Stimulated activated CD8-positive, alpha-beta memory T cell treated with anti-CD3 and anti-CD28 coated beads, Interleukin-4, amount 100 ng/mL, for 48 hours (primary cell): ENCODE measurements at places on chromosomes 4 and X.

- DNase-seq = no peak
Measured at GRCh38 chrX:7596822-7597221, 246.1 kb upstream of the VCX start.

DNA sequence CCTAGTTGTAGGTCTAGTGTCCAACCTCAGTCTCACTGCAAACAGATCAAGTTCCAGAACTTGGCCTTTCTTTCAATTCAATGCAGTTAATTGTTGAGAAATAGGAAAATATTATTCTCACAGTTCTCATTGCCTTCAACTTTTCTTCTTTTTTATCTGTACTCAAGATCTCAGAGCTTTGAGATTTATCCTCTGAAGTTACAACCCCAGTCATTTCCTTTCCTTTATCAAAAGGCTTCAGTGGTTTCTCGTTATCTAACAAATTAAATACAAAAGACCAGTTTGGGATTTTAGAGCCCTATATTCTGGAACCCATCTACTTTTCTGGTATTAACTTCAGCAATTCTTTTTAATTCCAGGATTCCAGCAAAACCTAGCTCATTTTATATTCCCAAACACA lies 130.2 kb downstream of the TMA16 start:
- DNase-seq = no peak

- no peak for DNase-seq
Measured at GRCh38 chrX:106612393-106612763, 600 bp downstream of the RADX start.

- no peak for DNase-seq
Measured at GRCh38 chrX:12360986-12361598, 222.8 kb downstream of the FRMPD4 start.

DNA sequence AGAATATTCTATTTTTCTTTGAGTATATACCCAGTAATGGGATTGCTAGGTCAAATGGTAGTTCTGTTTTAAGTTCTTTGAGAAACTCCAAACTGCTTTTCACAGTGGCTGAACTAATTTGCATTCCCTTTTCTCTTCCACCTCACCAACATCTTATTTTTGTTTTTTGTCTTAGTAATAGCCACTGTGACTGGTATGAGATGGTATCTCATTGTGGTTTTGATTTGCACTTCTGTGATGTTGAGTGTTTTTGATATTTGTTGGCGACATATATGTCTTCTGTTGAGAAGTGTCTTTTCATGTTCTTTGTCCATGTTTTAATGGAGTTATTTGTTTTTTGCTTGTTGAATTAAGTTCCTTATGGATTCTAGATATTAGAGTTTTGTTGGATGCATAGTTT lies 24.4 kb downstream of the AIMP1 start:
- no peak for DNase-seq

DNA sequence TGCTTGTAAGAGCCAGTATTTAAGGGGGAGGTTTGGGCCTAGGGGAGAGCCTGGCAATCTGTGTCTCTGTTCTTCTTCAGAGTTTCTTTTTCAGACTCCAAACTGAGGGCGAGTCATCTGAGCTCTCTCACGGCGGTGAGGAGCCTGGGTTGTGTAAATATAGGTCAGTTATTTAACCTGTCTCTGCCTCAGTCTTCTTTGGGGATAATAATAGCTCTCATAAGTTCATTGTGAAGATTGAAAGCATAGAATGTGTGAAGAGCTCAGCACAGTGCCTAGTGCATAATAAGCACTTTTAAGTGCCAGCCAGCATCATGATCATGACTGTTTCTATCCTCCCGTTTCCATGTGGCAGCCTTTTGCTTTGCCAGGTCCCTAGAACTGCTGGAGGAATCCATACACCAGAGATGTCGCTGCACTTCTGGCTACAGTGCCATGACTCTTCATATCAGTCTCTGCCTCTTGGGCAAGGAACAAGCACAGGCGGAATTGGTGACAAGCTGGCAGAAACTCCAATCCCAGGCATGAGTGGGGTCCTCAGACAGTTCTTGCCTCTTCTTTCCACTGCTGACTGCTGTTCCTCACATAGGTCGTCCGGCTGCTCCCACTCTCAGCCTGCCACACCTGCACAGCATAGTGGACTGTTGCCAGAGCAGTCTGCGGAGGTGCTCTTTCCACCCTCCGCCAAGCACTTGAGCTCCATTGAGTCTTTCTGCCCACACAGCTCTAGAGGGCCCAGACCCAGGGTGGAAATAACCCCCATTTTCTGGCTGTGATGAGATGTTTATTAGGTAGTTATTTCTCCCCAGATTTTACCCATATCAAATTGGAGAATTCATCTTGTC lies 103.7 kb upstream of the MAML3 start:
- DNase-seq = no peak

GRCh38 chr4:8289151-8289750 lies 19.7 kb downstream of the HTRA3 start:
- no peak for DNase-seq

- no peak for DNase-seq
Measured at GRCh38 chr4:105551965-105552746, at the start of gene ARHGEF38. Gene ARHGEF38 (plus strand): TSS chr4:105552620. CDS start chr4:105552766, 146 bp downstream.

DNA sequence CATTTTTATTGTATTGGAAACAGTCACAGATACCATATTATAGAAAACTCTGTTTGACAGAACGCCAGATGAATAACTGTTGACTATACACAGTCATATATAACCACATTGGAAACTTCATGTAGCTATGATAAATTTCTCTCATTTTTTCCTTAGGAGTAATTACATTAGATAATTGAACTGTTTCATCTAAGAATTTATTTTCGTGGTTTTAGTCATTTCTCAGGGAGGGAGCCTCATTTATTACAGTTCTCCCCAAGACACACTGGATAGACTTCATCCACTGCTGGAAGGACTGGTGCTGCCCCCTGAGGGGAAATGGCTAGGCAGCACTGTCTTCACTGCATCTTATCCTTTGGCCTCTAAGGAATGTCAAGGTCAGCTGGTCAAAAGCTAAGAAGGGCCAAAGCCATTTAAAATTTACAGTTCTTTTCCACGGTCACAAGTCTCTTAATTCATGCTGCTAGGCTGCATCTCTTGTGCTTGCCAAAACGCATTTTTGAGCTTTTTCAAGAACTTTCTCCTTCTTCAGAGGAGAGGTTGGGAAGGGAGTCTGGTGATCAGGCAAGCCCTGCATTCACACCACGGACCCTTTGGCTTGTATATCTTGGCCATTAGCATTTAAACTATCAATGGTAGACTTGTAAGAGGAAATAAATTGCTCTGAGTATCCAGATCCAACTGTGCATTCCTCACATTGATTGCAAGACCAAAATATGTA lies 145.1 kb downstream of the CBR4 start:
- DNase-seq = no peak

GRCh38 chr4:85970535-85970934 lies 389.3 kb downstream of the MAPK10 start:
- DNase-seq = no peak
